ENCODE measurements at places on chromosomes 6 and 20.

DNA sequence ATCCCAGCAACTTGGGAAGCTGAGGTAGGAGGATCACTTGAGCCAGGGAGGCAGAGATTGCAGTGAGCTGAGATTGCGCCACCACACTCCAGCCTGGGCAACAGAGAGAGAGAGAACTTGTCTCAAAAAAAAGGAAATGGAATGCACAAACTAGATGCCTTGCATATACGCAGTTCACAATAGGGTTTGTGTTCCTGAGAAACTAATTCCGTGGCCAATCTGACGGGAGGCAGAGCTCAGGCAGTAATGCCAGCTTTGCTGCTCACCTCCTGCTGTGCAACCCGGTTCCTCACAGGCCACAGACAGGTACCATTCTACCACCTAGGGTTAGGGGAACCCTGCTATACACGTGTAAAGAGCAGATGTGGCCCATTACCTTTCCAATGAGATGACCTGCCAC lies 1.4 kb downstream of the CDK5RAP1 start:
- DNase-seq, result no peak

DNA sequence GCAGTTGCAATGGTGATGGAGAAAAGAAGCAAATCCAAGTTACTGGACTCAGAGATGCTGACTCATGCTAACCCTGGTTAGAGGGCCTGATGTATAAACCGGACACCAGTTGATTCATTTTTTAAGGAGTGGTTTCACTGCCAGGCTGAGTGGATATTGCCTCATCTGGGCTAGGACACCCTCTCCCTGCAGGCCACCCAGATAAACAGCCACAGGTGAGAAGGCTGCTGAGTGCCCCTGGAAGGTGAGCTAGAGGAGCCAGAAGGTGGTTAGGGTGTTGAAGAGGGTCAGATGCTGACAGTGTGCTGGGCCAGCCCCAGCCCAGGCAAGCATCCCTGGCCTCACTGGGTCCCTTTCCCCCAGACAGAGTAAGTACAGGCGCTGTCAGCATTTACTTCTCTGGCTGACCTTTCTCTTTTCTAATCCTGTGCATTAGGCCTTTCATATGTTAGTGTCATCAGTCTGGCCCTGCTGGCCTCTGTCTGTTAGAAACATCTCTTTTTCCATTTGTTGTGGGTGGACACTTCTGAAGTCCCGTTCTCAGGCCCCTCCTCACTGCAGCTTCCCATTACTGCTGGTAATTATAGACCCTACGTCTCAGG lies 13.5 kb downstream of the EPB41L1 start:
- DNase-seq, result peak; percentile 81

- DNase-seq, result no peak
Measured at GRCh38 chr6:137736048-137736818, 130.8 kb upstream of the TNFAIP3 start.

DNA sequence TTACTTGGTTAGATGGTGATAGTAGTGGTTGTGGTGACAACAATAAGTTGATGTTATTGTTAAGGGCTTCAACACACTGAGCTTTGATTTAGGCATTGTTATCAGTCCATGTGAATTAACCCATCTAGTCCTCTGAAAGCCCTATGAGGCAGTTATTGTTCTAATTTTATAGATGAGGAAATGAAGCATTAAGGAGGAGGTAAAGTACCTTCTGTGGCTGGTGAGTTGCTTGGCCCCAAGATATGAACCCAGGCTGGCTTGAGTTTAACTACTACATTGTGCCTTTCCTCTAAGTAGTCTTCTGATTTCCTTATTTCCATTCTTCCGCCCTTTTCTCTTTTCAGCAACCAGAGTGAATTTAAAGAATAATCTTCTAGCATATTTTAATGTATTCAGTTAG lies 81.7 kb downstream of the QKI start:
- no peak for DNase-seq

- no peak for DNase-seq
Measured at GRCh38 chr6:158808941-158809678, 10.1 kb downstream of the EZR start.

DNA sequence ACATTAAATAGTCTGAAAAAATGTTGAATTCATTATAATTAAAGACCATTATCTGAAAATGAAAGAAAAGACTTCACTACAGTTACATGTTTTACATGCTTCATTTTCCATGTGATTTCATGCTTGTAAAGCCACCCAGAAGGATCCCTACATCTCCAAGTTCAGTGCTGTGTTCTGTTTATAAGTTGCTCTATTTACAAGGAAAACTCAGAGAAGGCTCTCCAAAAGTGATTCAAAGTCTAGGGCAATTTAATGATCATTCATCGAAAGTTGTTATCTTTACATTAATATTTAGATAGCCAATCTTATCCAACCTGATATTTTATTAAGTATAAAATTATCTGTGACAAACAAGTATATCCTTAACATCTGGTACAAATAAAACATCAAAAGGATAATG lies 494.9 kb upstream of the RNF217 start:
- DNase-seq, result no peak

GRCh38 chr6:107491138-107491609 lies 1.3 kb downstream of the SOBP start:
- DNase-seq, result peak; percentile 54

DNA sequence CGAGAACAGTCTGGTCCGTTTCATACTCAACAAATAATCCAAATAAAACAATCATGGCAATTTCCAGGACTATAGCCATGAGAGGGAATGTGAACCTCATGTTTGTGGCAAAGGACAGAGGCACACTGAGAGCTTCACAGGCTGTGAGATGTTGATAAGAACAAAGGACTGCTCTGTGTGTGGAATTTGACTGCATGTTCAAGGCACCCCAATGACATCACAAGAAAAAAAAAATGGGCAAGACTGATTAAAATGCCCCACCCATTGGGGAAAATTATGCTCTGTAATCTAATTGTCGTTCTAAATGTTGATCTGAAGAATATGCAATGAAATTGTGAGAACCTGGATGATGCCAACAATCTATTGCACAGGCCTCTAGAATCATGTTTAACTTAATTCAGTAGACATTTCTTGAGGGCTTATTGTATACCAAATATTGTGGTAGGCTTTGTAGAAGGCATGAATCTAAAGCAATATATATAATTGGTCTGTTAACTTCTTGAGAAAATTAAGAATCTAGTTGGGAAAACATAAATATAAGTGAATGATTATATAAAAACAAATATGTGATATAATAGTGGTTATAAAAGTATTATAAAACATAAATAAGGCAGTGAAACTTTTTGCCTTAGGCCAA lies at the start of gene RHAG:
TSS of gene RHAG (minus strand) at position 127 of the 637 bp plus-strand sequence. CDS start at position 100, 27 bp downstream.
- no peak for DNase-seq

GRCh38 chr20:44827401-44827800 lies 17.1 kb upstream of the RIMS4 start:
- DNase-seq, result no peak

- no peak for DNase-seq
Measured at GRCh38 chr20:40467703-40468411, 221.2 kb downstream of the MAFB start.

- DNase-seq, result no peak
Measured at GRCh38 chr20:17524560-17524959, 6.6 kb downstream of the BFSP1 start.

DNA sequence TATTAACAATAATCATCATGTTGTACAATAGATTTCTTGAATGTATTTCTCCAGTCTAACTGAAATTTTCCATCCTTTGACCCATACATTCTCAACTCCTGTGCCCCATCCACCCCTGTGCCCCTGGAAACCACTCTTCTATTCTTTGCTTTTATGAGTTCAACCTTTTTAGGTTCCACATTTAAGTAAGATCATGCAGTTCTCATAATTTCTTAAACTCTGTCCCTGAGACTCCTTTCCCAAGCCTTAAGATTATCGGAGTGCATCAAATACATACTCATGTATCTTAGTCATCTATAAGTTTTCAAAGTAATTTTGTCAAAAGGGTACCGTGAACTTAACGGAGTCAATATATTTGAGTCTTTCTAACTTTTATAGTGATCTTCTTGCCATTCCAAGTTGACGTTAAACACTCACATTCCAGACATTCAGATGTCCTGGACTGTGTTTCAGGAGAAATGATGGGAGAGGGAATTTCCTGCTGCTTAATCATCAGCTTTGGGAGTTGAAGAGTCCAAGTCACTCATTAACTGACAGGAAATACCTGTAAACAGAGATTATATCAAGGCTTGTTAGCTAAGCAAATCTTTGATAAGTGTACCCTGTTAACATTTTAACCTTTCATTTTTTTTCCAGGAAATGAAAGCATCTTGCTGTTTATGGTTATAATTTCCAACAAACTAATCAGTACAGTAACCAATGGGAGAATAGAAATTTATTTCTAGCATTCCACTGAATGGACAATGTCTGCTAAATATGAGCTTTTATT lies 73.3 kb downstream of the ADGRG6 start:
- peak; percentile 59 for DNase-seq

DNA sequence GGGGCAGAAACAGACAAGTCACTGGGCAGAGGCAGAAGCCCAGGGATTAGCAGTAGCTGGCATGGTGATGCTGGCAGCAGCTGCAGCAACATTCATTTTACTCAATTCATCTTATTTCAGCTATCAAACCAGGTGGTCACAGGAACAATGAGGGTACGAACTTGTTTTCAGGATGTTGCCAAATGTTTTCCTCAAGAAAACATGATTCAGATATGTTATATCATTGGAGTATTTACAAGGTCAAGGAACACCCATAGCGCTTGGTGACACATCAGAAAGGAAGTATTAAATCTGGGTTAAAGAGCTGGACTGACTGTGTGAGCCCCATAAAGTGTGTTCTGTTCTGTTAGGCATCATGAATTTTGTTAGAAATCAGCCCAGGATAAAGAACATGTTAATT lies 456.9 kb upstream of the ID4 start:
- no peak for DNase-seq

- DNase-seq, result peak; percentile 56
Measured at GRCh38 chr20:11917663-11918062, at the start of gene BTBD3. TSS of gene BTBD3 (plus strand) at chr20:11917893. CDS start at chr20:11918276, 383 bp downstream.

DNA sequence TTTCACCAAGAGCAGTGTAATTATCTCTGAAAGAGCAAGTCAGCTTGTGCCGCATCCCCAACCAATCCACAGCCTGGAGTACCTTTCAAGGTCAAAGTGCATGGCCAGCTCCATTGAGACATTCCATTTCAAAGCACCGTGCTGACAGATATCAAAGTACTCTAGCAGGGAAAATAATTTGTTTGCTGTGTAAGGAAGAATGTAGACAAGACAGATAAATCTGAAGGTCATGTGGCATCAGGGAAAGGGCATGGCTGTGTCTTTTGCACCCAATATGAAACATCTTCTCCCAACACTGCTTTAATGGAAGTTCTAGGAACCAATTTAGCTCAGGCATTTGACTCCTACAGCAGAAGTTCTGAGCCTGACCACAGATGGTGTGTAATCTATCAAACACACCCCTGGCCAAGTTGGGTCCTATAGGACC lies 242.7 kb upstream of the TAB2 start:
- DNase-seq, result no peak

DNA sequence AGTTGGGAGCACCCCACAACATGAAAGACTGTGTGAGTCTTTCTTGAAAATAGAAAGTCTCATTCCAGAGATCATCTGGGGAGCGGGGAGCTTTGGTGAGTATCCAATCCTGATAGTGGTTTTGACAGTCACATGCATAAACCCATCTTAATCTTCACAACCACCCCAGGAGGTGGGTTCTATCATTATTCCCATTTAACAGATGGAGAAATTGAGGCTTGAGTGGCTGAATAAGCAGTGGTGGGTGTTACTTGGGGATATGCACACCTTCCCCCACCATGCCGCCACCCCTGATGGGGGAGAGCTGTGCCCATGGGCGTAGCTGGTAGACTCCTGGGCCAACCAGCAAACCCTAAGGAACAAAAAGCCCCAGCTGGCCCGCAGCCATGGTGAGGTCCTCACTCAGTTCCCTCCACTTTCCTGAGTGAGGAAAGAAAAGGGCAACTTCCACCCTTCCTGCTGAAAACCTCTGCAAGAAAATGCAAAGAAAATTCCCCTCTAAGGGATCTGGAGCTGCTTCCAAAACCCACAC lies 99.8 kb downstream of the SNX5 start:
- no peak for DNase-seq

- no peak for DNase-seq
Measured at GRCh38 chr20:17300113-17300512, 73.3 kb downstream of the PCSK2 start.

- no peak for DNase-seq
Measured at GRCh38 chr6:149136913-149137286, 180.6 kb upstream of the TAB2 start.

DNA sequence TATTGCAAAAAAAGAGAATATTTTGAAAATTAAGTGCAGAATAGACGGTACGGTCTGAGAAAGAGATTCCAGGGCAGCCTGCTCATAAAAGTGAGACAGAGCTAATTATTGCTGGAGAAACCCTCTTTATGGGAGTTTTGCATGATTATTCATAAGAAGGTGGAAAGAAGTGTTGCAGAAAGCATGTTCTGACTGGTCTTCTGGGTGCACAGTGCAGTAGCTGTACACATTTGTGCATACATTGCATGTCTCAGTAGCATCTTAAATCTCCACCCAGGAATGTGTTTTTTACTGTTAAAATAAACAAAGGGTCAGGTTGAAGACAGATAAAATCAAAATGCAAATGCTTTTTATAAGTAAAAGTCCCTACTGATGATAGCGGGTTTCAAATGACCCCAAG lies 1813.6 kb upstream of the DEFB115 start:
- DNase-seq, result no peak

GRCh38 chr6:12653486-12653885 lies 63.1 kb upstream of the PHACTR1 start:
- DNase-seq, result peak; percentile 25

- no peak for DNase-seq
Measured at GRCh38 chr20:47362361-47363219, 6.1 kb upstream of the ZMYND8 start.

- DNase-seq, result peak; percentile 47
Measured at GRCh38 chr6:87393026-87393622, 14.6 kb upstream of the CFAP206 start.

DNA sequence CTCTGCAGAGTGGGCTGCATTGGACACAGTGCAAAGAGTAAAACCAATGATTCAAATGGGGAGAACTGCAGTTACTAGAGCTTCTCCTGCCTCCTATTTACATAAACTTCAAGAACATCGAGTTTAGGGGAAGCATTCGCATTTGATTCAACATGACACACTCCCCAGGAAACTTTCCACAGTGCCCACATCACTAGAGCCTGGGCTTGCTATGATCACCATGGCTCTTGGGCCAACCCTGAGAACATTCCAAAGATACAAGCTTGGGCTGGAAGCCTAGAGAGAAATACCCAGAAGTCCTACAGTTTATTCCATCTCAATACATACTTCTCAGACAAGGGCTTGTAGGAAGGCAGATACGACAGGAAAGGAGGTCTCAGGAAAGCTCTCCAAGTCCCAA lies 337.9 kb downstream of the CD83 start:
- DNase-seq, result no peak
